Stimulated activated CD4-positive, alpha-beta T cell treated with anti-CD3 and anti-CD28 coated beads, Interleukin-1b, Interleukin-23, amount 100 ng/mL, for 24 hours (primary cell): ENCODE measurements at places on chromosomes 13 and 19.
A peak's percentile ranks its signal among the peaks of the same experiment; 100 is the strongest.

DNA sequence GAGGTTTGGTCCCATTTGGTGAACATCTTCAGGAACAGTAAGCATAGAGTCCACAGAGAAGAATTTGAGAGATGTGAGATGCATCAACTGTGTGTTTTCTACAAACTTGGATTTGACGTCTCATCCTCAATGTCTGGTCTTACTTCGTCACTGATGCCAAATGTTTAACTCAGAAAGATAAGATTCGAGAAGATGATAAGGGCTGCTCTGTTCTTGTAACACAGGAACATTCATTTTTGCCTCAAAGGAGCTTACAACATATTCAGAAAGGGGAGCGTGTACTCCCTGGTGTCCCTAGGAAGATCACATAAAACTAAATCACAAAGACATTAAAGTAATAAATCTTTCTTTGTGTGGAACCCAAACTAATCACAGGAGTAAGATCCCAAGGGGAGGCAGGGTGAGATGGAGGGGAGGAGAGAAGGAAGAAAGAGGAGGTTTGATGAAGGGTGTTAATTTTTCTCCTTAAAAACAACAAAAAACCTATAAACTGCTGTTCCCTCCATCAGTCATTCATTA lies 247.7 kb upstream of the IRS2 start:
- DNase-seq, result no peak

GRCh38 chr19:13029893-13030292 lies 34.6 kb downstream of the NFIX start:
- no peak for DNase-seq

DNA sequence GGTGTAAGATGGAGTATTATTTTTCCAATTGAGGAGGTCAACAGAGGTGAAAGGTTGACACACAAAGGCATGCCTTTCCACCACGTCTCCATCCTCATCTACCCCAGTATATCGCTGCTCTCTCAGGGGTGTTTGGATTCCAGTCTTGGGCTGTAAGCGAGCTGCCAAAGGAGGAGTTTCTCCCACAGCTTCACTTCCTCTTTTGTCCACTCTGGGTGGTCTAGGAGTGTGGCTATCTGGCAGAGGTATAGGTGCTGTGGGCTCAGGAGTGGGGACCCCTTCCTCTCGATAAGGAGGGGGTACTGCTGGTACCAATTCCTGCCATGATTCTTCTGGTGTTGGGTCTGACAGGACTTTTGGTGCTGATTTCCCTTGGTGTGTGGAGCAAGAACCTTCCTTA lies 39.4 kb downstream of the ZNF846 start:
- DNase-seq, result no peak

- DNase-seq, result no peak
Measured at GRCh38 chr13:51525567-51526167, 58.6 kb upstream of the WDFY2 start.

- DNase-seq, result no peak
Measured at GRCh38 chr13:89279374-89279773, 1608.2 kb downstream of the SLITRK5 start.

DNA sequence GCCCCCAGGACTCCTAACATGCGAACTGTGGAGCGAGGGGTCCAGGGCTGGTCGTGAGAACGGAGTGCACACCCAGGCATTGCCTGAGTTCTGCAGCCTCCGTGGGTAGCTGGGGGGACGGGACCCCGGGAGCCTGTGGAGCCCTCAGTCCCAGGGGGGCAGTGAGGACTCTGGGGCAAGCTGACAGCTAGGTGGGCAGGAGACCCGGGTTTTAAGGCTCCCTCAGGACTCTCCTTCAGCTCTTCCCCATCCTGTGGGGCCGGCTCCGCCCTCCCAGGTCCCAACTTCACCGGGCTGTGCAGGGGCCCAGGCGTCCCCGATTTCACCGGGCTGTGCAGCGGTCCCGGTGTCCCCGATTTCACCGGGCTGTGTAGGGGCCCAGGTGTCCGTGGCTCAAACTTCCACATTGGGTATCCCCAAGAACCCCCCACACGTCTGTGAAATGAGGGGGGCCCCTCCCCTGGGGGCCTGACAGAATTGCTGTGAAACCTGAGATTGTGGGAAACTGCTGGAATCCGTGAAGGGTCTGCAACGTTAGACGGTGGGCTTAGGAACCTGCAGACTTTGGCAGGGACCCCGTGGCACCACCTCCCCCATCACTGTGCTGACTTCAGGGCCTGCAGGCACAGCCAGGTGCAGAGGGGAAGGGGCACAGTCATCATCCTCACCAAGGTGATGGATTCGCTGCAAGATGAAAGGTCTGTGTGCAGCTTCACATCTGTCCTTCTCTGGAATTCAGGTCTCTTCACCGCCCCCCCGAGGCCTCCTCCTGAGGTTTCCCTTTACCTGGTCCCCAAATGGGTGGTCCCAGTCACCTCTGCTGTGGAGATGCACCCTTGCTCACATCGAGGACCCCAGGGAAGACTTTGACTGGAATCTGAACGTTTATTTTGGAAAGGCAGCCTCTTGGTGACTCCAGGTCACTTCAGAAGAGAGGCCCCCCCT lies 73.2 kb upstream of the MCF2L start:
- no peak for DNase-seq

- no peak for DNase-seq
Measured at GRCh38 chr13:95352486-95352885, 51.2 kb upstream of the ABCC4 start.

GRCh38 chr19:1084024-1084868 lies 10.9 kb downstream of the POLR2E start:
- no peak for DNase-seq

DNA sequence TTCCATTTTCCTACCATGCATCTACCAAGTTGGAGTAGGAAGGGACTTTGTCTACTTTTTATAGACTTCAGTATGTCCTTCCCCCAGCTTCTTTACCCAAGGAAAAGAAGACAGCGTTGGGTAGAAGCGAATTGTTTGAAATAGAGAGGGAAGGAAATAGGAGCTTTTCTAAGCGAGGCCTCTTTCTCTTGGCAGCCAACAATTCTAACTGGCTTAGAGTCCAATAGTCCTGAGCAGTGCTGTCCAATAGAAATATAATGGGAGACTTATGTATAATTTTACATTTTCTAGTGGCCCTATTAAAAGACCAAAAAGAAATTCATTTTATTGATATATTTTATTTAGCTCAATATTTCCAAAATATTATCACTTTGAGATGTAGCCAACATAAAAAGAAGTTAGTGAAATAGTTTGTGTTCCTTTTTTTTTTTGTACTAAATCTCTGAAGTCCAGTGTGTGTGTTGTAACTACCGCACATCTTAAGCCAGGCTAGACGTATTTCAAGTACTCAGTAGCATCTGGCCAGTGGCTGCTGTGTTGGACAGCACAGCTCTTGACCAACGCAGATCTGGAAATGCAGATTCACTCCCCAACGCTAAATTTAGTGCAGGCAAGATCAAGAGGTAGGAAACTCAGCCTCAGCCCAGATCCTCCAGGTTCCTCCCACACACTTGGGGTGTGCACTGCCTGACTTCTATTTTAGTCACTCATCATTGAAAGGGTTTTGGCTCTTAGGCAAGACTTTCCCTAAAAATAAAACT lies 179.2 kb downstream of the SHISA2 start:
- DNase-seq, result no peak

- no peak for DNase-seq
Measured at GRCh38 chr13:20461860-20462532, 63.7 kb downstream of the CRYL1 start.

- no peak for DNase-seq
Measured at GRCh38 chr19:18173054-18173571, 500 bp upstream of the IFI30 start.

GRCh38 chr13:106276876-106277275 lies 258.6 kb downstream of the EFNB2 start:
- DNase-seq, result no peak

DNA sequence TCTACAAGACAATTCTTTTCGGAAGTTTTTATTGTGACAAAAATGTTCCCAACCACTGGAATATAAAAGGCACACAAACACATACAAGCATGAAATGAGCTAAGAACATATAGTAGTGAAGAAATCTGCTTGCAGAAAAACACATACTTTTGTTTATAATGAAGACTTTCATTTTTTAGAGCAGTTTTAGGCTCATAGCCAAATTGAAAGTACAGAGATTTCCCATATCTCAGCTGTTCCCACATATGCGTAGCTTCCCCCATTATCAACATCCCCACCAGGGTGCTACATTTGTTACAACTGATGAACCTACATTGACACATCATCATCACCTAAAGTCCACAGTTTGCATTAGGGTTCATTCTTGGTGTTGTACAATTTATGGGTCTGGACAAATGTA lies 249.4 kb downstream of the KCTD12 start:
- no peak for DNase-seq

- no peak for DNase-seq
Measured at GRCh38 chr19:10036601-10037071, 23.4 kb downstream of the RDH8 start.

GRCh38 chr13:70714993-70715392 lies 606.7 kb upstream of the KLHL1 start:
- DNase-seq, result no peak

- DNase-seq, result no peak
Measured at GRCh38 chr19:1395194-1396018, 5.9 kb downstream of the GAMT start.

- DNase-seq, result no peak
Measured at GRCh38 chr19:38194061-38194701, 29.8 kb downstream of the DPF1 start.

DNA sequence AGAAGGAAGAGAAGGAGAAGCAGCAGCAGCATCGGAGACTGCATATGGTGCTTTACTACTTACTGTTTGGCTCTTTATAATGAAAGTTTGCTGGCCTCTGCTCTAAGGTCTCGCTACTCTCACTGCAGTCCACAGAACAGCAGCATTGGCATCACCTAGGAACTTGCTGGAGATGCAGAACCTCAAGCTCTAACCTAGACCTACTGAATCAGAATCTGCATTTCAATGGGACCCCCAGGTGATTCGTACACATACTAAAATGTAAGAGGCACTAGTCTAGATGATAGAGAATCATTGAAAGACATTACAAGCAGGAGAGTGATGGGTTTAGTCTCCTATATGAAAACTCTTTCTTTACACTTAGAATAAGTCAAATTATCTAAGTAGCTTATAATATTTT lies 270.6 kb downstream of the KLF5 start:
- no peak for DNase-seq

DNA sequence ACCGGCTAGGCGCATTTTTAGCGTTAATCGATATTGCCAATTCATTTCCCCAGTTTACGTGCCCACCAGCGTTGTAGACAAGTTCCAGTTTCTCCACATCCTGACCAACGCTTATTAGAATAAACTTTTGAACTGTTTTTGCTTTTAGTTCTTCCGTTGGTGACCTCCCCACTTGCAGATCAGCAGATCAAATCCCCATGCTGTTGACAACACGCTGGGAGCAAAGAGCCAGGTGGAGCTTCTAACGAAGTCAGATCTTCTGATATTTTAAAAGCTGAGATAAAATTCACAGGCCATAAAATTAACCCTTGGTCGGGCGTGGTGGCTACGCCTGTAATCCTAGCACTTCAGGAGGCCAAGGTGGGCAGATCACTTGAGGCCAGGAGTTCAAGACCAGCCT lies 21.2 kb downstream of the RCN3 start:
- DNase-seq, result no peak

- DNase-seq, result no peak
Measured at GRCh38 chr19:658916-659839, 3.8 kb downstream of the RNF126 start.

- DNase-seq, result no peak
Measured at GRCh38 chr13:69856331-69856730, 251.3 kb upstream of the ATXN8OS start.

GRCh38 chr13:78102121-78102677 lies 183.6 kb upstream of the EDNRB start:
- DNase-seq, result no peak

GRCh38 chr19:3344608-3345598 lies 21.5 kb upstream of the NFIC start:
- DNase-seq, result no peak

- DNase-seq, result no peak
Measured at GRCh38 chr13:27644302-27644701, 22.6 kb downstream of the POLR1D start.

GRCh38 chr13:20461481-20461859 lies 64.2 kb downstream of the CRYL1 start:
- DNase-seq, result no peak

GRCh38 chr13:98504371-98504963 lies 72.4 kb downstream of the STK24 start:
- no peak for DNase-seq

DNA sequence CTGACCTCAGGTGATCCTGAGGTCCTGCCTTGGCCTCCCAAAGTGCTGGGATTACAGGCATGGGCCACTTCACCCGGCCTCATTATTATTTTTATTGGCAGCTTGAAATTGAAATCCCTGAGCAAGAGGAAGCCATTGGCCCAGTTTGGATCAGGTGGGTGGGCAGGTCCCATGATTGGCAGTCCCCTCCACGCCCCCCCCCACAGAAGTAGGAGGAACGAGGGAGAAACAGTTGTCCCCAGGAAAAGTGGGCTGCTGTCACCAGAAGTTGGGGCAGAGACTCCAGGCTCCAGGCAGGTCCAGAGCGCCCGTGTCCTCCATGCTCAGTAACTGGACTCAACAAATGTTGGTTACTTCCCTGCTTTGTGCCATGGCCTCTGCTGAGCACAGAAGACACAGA lies 70.4 kb downstream of the SIPA1L3 start:
- DNase-seq, result no peak

GRCh38 chr13:75415694-75416093 lies 66.3 kb downstream of the TBC1D4 start:
- no peak for DNase-seq

DNA sequence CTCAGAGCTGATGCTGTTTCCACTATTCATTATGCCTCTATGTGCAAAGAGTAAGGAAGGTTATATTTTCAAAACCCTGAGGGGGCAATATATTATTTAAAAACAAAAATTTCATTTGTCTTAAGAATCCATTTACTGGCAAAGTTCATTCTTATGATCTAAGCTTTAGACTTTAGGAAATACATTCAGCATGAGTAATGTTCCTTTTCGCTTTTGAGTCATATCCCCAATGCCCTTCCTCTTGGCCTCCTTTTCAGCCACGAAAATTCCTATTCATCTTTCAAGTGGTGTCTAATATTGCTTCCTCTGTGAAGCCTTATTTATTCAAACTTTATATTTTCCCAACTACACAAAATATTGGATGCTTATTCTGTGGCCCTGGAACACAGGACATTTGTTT lies 1317.0 kb downstream of the PCDH9 start:
- DNase-seq, result no peak

GRCh38 chr19:34985249-34986022 lies 14.7 kb upstream of the GRAMD1A start:
- DNase-seq, result no peak

GRCh38 chr13:32056316-32056715 lies 24.7 kb downstream of the FRY start:
- no peak for DNase-seq

DNA sequence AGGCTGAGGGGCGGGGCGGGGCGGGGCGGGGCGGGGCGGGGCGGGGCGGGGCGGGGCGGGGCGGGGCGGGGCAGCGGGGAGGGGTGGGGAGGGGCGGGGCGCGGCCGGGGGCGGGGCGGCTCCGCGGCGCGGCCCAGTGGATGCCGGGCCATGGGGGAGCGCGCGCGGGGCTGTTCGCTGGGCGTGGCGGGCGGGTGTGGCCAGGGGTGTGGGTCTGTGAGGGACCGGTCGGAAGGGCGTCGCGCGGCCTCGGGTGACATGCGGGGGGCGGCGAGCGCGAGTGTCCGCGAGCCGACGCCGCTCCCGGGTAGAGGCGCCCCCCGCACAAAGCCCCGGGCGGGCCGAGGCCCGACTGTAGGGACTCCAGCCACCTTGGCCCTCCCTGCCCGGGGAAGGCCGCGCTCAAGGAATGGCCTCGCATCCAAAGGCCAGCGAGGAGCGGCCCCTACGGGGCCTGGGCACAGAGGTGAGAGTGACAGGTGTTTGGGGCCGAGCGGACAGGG lies at the start of gene ZFP28:
TSS of gene ZFP28 (plus strand) at position 188 of the 503 bp plus-strand sequence. CDS start at position 259, 71 bp downstream.
- DNase-seq, result peak; percentile 31

GRCh38 chr13:114109641-114110041 lies 22.8 kb downstream of the RASA3 start:
- no peak for DNase-seq
